Transverse colon (tissue), 4 donors: ENCODE measurements at places on chromosomes 16 and 17.

- no peaks in the 10 kb centered on the region for H3K36me3 ChIP-seq
- H3K4me1 ChIP-seq, result peaks cover 18% of the 10 kb centered on the region
- H3K27me3 ChIP-seq, result no peaks in the 10 kb centered on the region
- no peak overlapping the region for H3K27ac ChIP-seq
- no peak overlapping the region for H3K4me3 ChIP-seq
Observed at GRCh38 chr17:44247876-44248736, 19.8 kb downstream of the SLC4A1 start.

- H3K27ac ChIP-seq, result no peak overlapping the region
- H3K4me1 ChIP-seq, result no peaks in the 10 kb centered on the region
- no peaks in the 10 kb centered on the region for H3K27me3 ChIP-seq
- DNase-seq, result no peak
- no peaks in the 10 kb centered on the region for H3K36me3 ChIP-seq
Observed at GRCh38 chr17:81460856-81461460, 51.6 kb downstream of the ACTG1 start.

DNA sequence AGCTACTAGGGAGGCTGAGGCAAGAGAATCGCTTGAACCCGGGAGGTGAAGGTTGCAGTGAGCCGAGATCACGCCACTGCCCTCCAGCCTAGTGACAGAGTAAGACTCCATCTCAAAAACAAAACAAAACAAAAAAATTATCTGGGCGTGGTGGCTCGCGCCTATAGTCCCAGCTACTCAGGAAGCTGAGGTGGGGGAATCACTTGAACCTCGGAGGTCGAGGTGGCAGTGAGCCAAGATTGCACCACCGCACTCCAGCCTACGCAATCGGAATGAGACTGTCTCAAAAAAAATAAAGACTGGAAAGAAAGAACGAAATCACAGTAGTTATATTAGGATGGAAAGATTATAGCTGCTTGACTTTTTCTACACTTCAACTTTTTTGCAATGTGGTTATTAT is 18.9 kb downstream of the COG1 start:
- H3K36me3 ChIP-seq, result no peaks in the 10 kb centered on the region
- no peak overlapping the region for H3K4me3 ChIP-seq
- DNase-seq, result no peak
- no peaks in the 10 kb centered on the region for H3K27me3 ChIP-seq
- no peaks in the 10 kb centered on the region for H3K4me1 ChIP-seq
- no peak overlapping the region for H3K27ac ChIP-seq

GRCh38 chr17:59762049-59762823 is 54.8 kb downstream of the VMP1 start:
- no peaks in the 10 kb centered on the region for H3K27me3 ChIP-seq
- H3K27ac ChIP-seq, result peak overlapping the region; percentile 53
- no peak overlapping the region for H3K4me3 ChIP-seq
- no peak for DNase-seq

DNA sequence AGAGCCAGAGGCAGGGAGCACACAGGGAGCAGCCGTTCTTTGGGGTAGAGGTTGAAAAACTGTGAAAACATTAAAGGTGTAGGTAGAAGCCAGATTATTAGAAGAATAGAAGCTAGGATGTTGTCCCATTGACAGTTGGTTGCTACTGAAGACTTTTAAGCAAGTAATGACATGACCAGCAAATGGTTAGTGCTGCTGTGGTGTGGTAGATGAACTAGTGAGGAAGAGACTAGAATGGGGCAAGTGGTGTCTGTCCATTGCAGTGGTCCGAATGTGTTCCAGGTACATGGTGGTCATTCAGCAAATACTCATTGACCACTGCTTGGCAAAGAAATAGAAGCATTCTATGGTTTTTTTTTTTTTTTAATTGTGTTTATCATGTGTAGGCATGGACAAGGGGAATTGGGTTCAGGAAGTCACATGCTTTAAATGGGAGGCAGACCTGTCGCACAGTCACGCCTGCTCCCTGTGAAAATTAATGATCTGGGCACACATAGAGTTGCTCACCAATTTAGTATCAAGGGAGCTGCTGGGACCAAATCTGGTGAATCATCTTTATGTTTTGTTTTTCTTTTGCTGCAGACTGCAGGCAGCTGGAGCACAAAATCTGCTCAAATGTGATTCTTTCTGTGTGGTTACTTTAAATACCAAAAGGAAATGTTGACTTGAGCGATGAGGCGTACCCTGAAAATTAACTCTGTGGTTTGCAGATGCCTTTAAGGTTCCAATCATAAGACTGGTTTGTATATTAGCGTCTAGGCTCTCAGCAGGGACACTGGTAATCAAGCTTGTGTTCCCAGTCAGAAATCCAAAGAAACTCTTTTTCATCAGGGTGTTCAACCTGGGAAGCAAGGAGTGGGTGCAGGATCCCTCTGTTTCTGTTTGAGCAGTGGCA is 30.7 kb downstream of the YPEL2 start:
- no peak overlapping the region for H3K4me3 ChIP-seq
- H3K27me3 ChIP-seq, result no peaks in the 10 kb centered on the region
- H3K36me3 ChIP-seq, result no peaks in the 10 kb centered on the region
- H3K27ac ChIP-seq, result peak overlapping the region; percentile 69
- no peak for DNase-seq

DNA sequence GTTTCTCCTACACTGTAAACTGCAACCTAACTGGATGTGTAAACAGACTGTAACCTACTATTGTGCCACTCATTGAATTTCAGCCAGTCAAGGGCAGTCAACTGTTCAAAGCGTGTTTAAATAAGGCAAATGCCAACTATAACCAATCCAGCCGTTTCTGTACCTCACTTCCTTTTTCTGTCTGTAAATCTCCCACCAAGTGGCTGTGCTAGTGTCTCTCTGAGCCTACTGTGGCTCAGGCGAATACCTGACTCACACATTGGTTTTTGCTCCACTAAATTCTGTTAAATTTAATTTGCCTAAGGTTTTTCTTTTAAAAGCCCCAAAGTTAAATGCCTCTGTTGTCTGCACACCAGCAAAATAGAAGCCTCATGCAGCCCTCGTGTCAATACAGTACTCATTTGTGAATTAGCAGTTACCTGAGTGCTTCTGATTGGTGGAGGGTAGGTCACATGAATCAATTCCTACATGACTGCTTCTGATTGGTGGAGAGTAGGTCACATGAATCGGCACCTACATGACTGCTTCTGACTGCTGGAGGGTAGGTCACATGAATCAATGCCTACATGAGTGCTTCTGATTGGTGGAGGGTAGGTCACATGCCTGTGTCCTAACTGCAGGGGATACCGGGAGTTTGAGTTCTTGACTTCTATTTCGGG is 31.1 kb upstream of the CCR7 start:
- no peak overlapping the region for H3K27ac ChIP-seq
- no peak for DNase-seq
- no peaks in the 10 kb centered on the region for H3K27me3 ChIP-seq
- no peaks in the 10 kb centered on the region for H3K4me1 ChIP-seq
- H3K4me3 ChIP-seq, result no peak overlapping the region

DNA sequence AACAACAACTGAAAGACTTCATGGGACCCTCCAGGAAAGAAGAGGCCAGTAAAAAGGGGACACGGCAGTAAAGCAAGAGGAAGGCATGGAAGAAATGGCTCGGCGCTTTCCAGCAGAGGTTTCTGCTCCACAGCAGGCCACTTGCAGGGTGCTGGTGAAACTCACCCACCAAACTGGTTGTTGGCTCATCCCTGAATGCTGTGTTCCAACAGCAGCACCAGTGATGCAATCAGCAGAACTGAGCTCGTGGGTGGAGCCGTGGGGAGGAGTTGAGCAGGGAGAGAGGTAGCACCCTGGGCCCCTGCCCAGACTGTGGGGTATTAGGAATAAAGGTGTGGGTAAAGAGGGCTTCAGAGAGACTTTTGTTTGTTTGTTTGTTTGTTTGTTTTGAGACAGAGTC is 62.8 kb upstream of the ADCY9 start:
- no peak overlapping the region for H3K4me3 ChIP-seq
- peaks cover 5% of the 10 kb centered on the region for H3K4me1 ChIP-seq
- H3K27ac ChIP-seq, result no peak overlapping the region
- H3K36me3 ChIP-seq, result no peaks in the 10 kb centered on the region

DNA sequence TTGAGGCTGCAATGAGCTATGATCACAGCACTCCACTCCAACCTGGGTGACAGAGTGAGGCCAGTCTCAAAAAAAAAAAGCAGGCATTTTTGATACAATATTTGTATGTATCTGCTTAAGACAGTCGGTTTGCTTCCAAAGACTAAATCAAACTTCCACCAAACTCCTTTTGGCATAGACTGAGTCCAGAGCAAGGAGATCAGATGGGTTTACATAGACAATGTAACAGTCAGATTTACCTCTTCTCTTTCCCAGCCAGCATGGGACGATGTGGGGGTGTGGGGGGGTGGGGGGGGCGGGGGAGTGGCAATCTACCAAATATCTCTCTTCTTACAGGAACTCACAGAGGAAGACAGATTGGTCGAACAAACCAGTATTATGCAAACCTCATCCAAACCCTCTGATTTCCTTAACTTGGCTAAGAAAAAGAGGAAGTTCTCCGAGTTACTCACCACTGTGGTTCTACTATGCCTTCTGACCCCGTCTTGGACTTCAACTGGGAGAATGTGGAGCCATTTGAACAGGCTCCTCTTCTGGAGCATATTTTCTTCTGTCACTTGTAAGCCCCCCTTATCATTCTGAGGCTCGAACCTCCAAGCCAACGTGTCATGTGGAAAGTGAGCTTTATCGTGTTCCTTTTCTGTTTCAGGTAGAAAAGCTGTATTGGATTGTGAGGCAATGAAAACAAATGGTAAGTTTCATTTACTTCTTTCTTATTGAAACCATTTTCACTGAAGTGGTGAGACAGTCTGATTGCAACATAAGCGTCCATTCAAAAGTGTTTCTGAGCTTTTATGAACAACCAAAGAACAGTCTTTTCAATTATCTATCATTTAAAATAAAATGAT is at the start of gene MILR1:
Gene MILR1, plus strand, starts transcription at position 451 of the 848 bp plus-strand sequence. Its CDS starts 54 bp downstream, at position 505.
- peak within 1 kb of the TSS; percentile 55 for H3K27ac ChIP-seq
- H3K36me3 ChIP-seq, result no peaks in the 10 kb centered on the region
- H3K4me3 ChIP-seq, result no peak within 1 kb of the TSS
- peaks cover 12% of the 10 kb centered on the region for H3K4me1 ChIP-seq

GRCh38 chr16:17134586-17134985 is 336.2 kb downstream of the XYLT1 start:
- DNase-seq, result no peak
- no peaks in the 10 kb centered on the region for H3K4me1 ChIP-seq
- no peaks in the 10 kb centered on the region for H3K27me3 ChIP-seq
- H3K27ac ChIP-seq, result no peak overlapping the region

- H3K36me3 ChIP-seq, result no peaks in the 10 kb centered on the region
- peak; percentile 83 for DNase-seq
- H3K27ac ChIP-seq, result peak overlapping the region; percentile 37
- no peak overlapping the region for H3K4me3 ChIP-seq
- peaks cover 26% of the 10 kb centered on the region for H3K27me3 ChIP-seq
Observed at GRCh38 chr17:78272181-78272913, 40.9 kb downstream of the TMEM235 start.

DNA sequence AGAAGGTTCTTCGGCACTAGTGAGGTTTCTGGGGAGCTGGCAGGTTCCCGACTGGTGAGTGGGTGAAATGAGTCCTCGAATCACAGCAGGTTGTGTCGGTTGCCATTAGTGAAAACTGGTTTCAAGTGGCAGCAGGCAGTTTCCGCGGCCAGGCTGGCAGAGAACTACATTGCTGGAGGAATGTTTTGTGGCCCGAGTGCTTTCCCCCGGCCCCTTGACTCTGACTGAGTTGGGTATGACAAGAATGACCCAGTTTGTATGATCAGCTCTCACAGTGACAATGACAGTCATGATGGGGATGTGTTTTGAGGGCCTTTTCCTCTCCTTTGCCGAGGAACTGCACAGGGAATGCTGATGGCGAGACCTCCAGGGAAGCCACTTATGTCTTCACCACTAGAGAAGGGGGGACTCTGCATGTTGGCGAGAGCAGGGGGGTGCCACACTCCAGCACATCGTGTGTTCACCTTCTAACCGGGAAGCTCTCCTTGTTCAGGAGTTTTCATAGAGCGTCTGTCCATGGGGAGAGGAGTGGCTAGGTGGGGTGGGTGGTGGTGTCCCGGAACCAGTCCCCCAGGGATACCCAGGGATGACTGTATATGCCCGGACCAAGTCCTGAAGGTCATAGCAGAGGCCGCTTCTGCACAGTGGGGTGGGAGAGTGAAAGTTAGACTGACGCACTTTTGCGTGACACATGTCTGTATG is 206.0 kb upstream of the CHMP6 start:
- H3K4me3 ChIP-seq, result no peak overlapping the region
- no peak for DNase-seq
- H3K27me3 ChIP-seq, result no peaks in the 10 kb centered on the region
- no peak overlapping the region for H3K27ac ChIP-seq

DNA sequence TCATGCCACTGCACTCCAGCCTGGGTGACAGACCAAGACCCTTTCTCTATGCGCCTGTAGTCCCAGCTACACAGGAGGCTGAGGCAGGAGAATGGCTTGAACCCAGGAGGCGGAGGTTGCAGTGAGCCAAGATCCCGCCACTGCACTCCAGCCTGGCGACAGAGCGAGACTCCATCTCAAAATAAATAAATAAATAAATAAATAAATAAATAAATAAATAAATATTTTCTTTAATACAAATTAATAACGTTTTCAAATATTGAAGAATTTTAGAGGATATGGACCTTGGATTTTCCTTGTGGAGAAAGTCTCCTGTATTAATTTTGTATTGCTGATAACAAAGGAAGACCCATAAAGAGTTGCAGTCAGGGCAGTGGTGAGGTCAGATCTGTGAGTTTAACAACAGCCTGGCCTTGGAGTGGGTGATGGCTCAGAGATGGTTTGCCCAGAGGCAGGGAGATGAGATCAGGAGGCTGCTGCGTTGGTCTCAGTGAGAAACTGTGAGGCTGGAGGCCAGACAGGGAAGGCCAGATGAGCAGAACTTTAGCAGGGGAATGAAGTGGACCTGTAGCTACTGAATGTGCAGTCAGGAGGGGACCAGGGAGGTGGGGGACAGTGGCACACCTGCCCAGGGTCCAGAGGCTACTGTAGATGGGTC is 4.4 kb upstream of the ASGR1 start:
- H3K27me3 ChIP-seq, result no peaks in the 10 kb centered on the region
- no peak for DNase-seq
- H3K36me3 ChIP-seq, result no peaks in the 10 kb centered on the region
- H3K4me3 ChIP-seq, result no peak overlapping the region
